ENCODE measurements at places on chromosomes 4 and X.

DNA sequence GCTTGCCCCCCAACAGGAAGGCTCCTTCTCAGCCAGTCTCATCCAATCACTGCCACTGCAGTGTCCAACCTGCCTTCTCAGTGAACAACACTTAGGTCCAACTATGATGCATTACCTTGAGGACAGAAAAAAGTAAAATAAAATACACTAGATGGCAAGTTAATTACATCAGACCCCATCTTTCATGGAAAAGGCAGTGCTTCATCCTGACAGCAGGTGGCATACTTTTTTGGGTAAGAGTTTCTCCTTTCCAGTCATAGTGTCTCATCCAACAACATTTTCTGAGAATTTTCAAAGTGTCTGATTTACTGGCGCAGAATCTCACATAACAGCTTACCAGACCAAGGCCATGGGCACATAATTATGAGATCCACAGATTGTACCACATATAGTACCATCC lies 1742.8 kb downstream of the PCDH7 start:
- peak; percentile 45 for DNase-seq

- DNase-seq: no peak
These were observed 75.7 kb upstream of the EGFL6 start for GRCh38 chrX:13493659-13494058.

- peak; percentile 3 for DNase-seq
These were observed 2.9 kb downstream of the PAK3 start for GRCh38 chrX:111098874-111099273.

DNA sequence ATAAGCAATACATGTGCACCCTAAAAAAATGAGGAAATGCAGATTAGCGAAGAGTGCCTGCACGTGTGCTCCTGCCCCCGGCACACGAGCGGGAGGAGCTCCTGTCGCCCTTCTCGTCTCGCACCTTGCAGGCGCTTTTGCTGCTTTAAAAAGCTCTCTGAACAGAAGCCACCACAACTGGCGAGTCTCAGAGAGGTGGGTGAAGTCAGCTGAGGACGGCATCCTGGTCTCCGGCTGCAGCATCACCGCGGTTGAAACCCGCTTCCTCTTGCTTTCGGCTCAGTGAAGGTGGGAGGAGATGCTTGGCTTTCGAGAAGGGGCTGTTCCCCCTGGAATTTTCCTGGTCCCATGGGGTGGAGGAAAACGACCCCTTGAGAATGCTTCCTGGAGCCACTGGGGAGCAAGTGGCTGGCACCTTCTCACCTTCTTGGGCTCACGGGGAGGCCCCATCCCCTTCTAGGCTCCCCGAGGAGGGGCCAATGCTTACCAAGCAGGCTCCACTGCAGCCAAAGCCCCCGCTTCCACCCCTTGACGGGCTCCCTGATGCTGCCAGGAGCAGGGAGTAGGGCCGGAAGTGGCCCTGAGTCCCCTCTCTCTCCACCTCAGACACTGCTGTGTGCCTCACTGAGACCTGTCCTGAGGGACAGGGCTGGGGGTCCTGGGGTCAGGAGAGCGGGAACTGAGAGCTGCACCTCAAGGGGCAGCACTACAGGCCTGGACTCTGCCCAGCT lies 29.2 kb upstream of the MXD4 start:
- DNase-seq: no peak

DNA sequence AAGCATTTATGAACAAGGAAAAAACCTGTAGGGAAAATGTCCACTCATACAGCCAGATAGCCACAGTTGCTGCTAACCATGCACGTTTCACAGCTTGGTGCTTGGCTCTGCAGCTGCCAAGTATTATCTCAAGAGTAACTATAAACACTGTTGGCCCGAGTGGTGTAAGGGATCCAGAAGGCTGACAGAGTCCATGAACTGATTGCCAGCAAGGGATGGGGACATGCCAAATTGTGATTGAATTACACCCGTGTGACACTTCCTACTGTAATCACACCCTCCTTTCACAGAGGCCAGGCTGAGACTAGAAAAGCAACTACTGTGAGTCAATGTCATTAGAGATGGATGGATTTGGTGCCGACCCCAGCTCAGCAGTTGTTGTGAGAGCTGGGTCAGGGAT lies 223.9 kb upstream of the ANKRD50 start:
- DNase-seq: peak; percentile 87

DNA sequence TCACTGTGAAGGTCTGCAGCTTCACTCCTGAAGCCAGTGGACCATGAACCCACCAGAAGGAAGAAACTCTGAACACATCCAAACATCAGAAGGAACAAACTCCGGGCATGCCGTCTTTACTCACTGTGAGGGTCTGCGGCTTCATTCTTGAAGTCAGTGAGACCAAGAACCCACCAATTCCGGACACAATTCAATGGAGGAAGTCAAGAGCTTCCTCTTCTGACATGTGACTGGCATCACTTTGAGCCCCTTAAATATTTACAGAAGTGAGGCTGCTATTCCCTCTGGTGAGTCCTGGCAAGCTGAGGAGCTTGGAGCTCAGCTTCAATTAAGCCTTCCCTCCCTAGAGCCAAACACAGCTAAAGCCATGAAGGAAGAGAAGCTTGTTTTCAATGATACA lies 103.5 kb upstream of the SRD5A3 start:
- no peak for DNase-seq

GRCh38 chr4:71389149-71389827 lies 50.5 kb downstream of the SLC4A4 start:
- peak; percentile 53 for DNase-seq

DNA sequence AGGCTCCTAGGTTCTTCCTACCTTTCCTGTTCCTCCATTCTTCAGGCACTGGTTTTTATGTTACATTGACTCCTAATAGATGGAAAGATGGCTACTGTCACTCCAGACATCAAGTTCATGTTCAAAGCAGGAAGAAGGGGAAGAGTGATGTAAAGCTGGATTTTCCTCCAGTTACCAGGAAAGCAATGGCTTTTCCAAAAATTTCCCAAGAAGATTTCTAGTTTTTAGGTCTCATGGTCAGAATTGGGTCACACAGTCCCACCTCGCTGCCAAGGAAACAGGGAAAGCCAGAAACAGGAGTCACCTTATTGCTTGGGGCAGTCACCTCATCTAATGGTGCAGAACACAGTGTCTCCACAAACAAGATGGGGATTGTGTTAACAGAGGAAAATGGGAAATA lies 21.5 kb downstream of the RXFP1 start:
- DNase-seq: no peak

- no peak for DNase-seq
These were observed 52.0 kb upstream of the ACSL4 start for GRCh38 chrX:109785053-109785452.

DNA sequence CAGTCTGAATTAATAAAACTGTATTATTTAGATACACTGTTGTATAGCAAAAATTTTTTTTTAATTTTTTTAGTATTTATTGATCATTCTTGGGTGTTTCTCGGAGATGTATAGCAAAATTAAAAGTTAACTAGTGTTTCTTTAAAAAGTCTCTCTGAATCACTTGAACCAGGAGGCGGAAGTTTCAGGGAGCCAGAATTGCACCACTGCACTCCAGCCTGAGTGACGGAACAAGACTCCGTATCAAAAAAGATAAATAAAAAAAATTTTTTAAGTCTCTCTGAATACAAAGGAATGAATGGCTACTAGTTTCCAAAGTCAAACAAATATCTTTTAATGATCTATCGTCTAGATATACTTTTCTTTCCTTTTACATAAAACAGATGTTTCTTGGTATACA lies 64.4 kb downstream of the ELF2 start:
- no peak for DNase-seq

- no peak for DNase-seq
These were observed 188.8 kb upstream of the NOCT start for GRCh38 chr4:138826754-138827153.

DNA sequence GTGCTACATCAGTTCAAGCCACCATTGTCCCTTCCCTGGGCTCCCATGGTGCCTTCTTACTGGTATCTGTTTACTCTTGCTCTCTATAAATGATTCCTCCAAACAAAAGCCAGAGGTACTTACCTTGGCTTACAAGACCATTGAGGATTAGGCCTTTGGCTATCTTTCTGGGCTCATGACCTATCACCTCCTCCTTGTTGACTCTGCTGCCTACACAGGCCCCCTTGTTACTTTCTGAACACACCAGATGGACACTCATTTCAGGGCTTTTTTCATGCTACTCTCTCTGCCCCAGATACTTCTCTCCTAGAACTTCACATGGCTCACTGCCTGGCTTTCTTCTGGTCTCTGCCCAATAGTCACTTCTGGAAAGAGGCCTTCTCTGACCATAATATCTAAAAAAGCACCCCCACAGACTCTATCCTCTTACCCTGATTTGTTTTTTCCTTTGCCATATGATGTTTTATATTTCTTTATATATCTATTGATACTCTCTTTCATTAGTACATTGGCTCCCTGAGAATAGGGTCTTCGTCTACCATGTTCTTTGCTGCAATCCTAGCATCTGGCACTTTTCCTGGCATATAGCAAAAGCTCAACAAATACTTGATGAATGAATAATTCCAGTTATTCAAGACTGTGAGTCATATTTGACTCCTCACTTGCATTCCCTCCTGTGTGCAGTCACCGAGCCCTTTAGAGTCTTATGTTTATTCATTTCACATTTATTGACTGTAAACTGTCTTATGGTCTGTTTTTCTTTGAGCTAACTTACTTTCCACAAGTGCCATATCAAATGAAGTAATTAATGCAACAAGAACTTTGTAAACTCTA lies 27.1 kb upstream of the TAPT1 start:
- peak; percentile 81 for DNase-seq

- no peak for DNase-seq
These were observed 549.7 kb upstream of the TENM3 start for GRCh38 chr4:181693517-181693916.

- DNase-seq: no peak
These were observed 186.2 kb downstream of the ANKRD50 start for GRCh38 chr4:124526331-124526730.

GRCh38 chr4:108204518-108204917 lies 35.8 kb upstream of the LEF1 start:
- no peak for DNase-seq

- DNase-seq: no peak
These were observed 2.6 kb downstream of the PRDM8 start for GRCh38 chr4:80199947-80200346.

GRCh38 chr4:22984390-22984789 lies 291.7 kb downstream of the GBA3 start:
- no peak for DNase-seq

DNA sequence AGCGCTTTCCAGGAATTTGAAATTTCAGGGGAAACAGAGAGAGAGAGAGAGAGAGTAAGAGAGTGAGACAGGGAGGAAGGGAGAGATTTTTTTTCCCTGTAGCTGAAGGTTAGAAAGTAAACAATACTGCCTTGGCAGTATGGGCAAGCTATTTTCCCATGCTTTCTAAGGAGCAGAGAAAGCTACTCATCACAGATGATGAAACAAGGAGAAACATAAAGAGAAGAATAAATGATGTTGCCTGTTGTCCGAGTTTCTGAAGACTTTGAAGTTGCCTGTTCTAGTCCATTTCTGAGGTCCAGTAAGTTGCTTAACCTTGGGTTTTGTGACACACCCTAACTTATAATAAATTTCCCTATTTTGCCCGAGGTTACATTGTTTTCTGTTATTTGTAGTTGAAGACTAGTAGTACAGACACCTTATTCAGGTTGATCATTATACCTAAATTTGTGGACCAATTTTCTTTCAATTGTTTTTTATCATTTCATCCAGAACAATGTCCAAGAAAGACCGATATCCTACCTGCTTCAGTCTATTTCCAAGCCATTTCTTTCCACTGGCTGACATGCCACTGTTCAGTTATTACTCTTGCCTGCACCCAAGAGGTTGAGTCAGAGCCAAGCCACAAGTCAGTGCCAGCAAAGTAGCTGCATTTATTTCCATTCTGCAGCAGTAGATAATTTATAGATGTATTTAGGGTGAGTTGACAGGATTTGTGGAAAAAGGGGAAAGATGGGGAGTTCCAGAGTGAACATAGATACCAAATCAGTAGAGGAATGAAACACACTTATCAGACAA lies 49.7 kb upstream of the SLC16A2 start:
- DNase-seq: peak; percentile 48

GRCh38 chr4:165462009-165462408 lies 83.2 kb downstream of the CPE start:
- no peak for DNase-seq

All from fibroblast of lung (primary cell).